NCI-H187 (cell line): ENCODE measurements at places on chromosomes 3 and 15.

DNA sequence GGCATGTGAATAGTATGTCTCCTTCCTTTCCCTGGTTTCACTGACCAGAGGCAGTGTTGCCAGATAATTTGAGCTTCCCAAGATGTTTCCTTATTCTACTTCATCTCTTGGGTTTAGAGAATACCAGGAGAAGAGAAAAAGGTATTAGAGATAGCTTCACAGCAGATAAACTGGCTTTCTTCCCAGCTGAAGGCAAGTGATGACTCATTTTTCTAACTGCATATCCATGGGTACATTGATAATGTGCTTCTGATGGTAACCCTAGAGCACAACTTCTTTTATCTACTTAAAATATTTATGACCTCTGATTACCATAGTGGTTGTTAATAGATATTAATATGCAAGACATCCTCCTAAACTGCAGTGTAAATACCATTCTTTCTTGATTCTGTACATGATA is 34.6 kb upstream of the CMTM8 start:
- no peak for DNase-seq

GRCh38 chr3:139263798-139264197 is 80.0 kb upstream of the MRPS22 start:
- DNase-seq: no peak

DNA sequence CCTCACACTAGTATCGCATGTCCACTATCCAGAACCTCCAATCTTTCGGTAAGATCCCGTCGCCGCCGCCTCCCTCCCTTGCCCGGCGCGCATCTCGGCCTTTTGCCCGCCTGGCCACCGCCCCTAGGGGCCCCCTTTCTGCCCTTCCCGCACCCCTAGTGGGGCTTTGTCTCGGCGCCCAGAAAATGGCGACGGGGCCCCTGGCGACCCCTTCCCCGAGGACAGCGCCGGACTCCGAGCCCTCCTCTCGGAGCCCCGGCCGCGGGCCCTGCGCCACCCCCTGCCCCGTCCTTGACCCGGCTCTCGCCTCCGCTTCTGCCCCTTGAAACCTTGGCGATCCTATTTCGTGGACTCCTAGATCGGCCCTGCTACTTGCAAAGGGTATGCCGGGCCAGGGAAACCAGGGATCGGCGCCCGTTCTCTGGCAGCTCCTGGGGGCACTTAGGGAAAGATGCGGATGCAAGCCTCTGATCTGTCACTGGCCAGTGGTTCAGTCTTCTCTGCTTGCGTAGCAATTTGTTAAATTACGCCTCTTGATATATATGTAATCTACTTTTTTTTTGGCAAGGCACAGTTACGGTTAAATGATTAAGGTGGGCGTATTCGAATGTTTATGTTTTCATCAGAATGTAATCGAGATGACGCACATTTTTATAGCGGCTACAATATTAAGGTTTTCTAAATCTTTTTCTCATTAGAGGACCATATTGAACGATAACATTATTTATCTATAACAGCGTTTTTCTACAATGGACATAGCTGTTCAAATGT is 603 bp downstream of the EIF1B start:
- DNase-seq: no peak

DNA sequence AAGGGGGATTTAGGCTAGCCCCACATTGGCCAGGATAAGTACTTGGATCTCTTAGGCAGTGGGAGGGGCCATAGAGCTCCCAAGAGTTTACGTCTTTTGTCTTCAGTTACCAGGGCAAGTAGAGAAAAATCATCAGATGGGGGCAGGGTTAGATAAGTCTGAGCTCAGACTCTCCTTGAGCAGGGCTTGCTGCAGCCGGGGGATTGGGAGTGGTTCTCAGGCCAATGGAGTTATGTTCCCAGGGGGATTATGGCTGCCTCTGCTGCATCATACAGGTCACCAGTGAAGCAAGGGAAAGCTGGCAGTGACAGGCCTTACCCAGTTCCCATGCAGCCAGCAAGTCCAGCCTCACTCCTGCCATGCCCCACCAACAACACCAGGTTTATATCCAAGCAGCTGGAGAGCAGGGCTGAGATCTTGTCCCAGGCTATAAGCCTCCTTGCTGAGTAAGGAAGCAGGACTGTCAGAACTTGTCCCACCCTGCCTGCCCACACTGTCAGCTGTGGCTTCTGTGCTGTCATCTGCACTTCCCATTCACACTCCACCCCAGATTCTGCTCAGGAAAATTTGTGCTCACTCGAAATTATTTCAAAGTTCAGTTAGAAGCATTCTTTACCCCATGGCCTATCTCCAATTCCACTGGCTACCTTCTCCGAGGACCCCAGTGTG is 215.3 kb downstream of the FAM43A start:
- no peak for DNase-seq

- no peak for DNase-seq
Measured at GRCh38 chr3:7397097-7397496, 536.2 kb downstream of the GRM7 start.

- no peak for DNase-seq
Measured at GRCh38 chr15:60697750-60698149, 218.8 kb upstream of the ICE2 start.

DNA sequence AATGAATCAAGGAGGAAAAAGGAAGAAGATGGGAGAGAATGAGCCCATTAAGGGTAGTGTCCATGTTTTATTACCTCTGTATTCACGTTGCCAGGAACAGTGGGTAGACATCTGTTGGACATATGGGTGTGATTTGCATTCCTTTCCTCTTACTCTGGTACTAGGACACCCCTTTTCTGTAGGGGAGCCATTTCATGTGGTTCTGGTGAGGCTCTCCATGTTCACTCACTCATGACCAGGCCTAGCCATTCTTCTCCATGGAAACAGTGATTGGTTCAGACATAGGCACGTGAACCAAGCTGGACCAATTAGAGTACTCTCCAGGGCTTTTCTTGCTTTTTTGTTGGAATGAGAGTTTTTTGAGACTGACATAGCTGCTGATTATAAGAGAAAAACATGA is 39.6 kb upstream of the PDCD6IP start:
- DNase-seq: no peak

DNA sequence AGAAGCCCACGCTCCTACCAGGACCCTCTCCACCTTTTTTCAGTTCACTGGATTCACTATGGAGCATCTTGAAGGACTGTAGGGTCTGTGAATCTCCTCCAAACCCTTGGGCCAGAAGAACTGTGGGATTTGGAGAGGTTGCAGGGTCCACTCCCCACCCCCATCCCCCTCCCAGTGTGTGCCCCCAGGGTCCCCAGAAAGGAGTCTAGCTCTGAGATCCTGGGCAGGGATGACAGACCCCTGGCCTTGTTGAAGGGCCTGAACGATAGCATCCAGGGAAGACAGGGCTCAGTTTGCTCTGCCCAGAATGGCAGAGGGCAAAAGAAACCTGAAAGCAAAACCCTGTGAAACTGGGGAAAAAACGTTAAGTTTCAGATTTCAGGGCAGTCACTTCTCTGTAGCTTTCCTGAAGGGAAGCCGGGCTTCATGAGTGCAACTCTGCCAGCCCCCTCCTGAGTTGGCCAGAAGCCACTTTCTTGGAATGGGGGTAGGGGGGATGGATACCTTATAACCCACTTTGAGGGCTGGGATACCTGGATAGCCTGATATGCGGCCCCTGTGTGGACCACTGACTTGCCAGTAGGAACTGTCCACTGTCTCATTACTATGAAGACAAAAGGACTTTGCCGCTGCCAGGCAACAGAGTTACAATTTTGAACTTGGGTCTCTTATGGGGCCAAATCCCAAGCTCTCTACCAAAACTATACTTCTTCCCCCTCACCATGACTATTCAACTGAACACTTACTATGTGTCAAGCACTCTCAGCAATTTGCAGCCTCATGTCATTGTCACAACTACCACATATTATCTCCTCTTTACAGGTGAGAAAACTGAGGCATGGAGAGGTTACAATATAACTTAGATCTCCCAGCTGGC is 1.6 kb upstream of the CISH start:
- no peak for DNase-seq

- DNase-seq: no peak
Measured at GRCh38 chr15:88606070-88606794, 14.9 kb upstream of the AEN start.

GRCh38 chr3:84742915-84743425 is 215.8 kb upstream of the CADM2 start:
- no peak for DNase-seq

DNA sequence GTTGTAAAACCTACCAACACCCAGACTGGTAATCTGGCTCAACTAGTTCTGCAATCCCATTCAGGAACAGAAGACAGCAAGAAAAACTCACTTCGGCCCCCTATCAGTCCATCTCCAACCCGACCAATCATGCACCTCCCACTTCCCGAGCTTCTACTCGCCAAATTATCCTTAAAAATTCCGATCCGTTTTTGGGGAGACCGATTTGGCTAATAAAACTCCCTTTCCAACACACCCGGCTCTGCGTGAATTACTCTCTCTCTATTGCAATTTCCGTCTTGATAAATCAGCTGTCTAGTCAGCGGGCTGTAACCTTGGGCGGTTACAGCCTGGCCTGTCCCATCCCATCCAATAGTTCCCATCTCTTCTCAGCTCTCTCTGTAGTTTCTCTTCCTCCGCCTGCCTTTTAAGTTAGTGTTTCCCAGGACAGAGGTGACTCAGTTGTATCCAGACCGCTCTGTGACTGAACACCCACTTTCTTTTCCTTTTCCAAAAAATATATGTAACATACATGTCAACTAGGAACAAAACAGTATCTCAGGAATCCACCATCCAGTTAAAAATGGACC is 780 bp upstream of the ACAD9 start:
- no peak for DNase-seq

DNA sequence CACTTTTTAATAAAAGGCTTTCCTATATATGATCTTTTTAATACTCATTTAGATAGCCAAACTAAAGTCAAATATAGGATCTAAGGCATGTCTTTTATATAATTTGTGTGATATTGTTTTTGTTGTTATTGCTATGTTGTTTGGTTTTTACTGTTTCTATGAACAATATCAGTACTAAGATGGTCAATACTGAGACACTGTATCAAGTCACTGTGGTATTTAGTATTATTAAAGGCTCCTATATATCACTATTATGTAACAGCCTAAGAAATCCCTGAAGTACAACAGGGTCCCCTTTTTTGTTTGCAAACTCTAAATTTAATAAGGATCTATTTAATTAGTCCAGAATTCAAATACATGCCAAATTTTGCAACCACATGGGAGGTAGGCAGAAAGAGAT is 61.9 kb downstream of the TBC1D5 start:
- no peak for DNase-seq

DNA sequence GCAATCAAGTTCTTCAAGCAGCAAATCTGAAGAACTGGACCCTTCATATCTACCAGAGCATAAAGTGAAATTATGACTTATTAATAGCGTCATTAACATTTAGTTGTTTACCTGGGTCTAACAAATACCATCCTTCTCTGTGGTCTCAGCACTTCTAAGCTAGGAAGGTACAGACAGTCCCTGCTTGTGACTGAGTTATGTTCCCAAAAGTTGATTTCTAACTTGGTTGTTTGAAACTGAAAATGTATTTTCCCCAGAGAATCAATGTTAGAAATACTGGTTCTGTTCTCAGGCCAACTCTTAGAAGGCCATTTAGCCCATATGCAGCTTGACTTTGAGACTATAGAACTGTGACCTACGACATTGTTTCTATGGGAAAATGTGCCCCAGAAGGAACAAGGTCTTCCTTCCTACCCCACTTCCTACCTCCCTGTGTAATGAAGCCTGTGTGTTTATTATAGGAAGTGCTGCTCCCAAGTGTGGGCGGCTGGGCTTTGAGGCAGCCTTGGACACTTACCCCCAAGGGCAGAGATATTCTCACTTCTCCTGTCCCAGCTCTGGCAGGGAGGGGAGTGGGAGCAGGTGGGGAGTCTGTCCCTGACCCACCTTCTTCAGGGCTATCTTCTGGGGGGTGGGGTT is 12.2 kb upstream of the MAPK6 start:
- no peak for DNase-seq

GRCh38 chr3:126424751-126425150 is 30.0 kb downstream of the CFAP100 start:
- DNase-seq: no peak

- no peak for DNase-seq
Measured at GRCh38 chr15:38320181-38320580, 67.5 kb downstream of the SPRED1 start.

GRCh38 chr15:101063891-101064794 is 145.0 kb downstream of the LRRK1 start:
- DNase-seq: no peak
